Tibial nerve (tissue), 4 donors: ENCODE measurements at places on chromosomes 16 and 17. TPM values are rescaled to one million over a fixed set of nuclear protein-coding genes. Genes with fewer than 3 reads are reported as not detected.

DNA sequence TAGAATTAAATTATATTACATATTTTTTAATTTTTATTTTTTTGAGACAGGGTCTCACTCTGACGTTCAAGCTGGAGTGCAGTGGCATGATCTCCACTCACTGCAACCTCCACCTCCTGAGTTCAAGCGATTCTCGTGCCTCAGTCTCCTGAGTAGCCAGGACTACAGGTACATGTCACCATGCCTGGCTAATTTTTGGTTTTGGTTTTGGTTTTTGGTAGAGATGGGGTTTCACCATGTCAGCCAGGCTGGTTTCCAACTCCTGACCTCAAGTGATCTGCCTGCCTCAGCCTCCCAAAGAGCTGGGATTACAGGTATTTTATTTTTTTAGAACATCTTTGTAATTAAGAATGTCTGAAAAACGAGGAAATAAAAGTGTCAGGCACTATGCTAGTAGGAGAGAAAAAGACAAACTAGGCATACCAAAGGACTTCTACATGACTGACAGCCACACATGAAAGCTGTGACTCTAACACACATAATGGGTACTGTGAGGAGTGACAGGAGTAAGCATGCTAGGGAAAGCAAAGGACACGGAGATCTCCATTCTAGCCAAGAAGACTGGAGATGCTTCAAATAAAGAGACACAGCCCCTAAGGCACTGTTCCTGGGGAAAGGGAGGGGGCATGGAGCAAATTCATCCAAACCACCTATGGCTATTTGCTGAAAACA lies 7.3 kb downstream of the GNA13 start:
- no peak for DNase-seq

DNA sequence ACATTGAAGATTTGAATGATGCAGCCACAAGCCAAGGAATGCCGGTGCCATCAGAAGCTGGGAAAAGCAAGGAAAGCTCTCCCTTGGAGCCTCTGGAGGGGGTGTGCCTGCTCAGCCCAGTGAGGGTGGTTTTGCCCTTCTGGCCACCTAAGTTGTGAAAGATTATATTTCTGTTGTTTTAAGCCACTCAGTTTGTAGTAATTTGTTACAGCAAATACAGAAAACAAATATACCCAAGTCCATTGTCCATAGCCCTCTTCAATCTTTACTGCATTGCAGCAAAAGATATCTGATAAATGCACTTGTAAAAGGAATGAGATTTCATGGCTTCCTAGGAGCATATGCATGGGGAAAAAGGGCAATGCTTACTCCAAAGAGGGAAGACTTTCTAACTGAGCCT lies 447.9 kb downstream of the HAPSTR1 start:
- DNase-seq: no peak

DNA sequence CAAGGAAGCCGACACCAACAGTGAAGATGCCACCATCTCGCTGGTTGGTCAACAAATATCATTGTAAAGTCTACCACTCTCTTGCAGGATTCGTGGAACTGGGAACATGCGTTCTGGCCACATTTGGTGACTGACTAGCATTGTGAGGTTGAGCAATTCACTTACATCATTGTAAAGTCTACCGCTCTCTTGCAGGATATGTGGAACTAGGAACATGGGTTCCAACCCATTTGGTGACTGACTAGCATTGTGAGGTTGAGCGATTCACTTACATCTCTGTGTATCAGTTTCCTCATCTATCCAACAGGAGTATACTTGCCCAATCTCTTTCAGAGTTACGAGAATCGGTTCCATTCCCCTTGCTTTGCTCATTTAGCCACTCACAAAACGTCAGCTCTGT lies 42.6 kb upstream of the RPH3AL start:
- DNase-seq: no peak

- no peak for DNase-seq
Measured at GRCh38 chr16:29806099-29806579, at the start of gene MAZ. TSS of gene MAZ (plus strand) at chr16:29806529. CDS start at chr16:29806702, 173 bp downstream.

DNA sequence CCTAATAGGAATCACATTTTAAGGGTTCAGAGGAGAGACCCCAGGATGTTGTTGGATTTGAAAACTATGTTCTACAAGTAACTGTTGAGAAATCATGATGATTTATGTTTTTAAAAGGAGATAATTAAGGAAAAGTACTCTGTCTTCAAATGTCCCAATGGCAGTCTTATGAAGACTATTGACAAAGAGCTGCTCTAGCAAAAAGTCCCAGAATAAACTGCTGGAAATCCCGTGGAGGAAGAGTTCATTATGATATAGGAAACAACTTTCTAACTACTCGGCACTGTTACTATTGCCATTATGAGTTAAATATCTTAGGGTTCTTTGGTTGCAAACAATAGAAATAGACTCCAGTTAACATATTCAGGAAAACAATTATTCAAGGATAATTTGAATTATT lies 65.6 kb upstream of the GAS7 start:
- DNase-seq: no peak

DNA sequence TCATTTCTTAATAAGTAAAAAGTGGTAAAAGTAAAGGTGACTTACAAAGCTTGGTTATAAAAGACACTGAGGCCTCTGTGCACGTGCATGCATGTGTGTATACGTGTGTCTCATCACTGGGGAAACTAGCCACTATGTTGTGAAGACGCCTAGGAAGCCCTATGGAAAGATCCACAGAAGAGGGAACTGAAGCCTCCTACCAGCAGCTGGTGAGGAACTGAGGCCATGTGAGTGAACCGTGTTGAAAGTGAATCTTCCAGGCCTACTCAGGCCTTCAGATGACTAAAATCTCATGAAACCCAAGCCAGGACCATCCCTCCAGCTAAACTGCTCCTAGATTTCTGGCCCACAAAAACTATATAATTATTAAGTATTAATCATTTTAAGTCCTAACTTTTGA lies 23.7 kb downstream of the PHLPP2 start:
- no peak for DNase-seq

GRCh38 chr17:58233543-58233942 lies 4.8 kb upstream of the LPO start:
- no peak for DNase-seq

- no peak for DNase-seq
Measured at GRCh38 chr17:29449865-29450671, 59.9 kb downstream of the TAOK1 start.

GRCh38 chr16:28524681-28525171 lies 14.0 kb downstream of the NUPR1 start:
- DNase-seq: no peak

- DNase-seq: peak; percentile 40
Measured at GRCh38 chr17:45640141-45640850, 143.8 kb upstream of the CRHR1 start.

GRCh38 chr16:67878846-67879245 lies 5.8 kb upstream of the NRN1L start:
- no peak for DNase-seq

GRCh38 chr17:14918540-14918939 lies 346.6 kb downstream of the PMP22 start:
- no peak for DNase-seq

DNA sequence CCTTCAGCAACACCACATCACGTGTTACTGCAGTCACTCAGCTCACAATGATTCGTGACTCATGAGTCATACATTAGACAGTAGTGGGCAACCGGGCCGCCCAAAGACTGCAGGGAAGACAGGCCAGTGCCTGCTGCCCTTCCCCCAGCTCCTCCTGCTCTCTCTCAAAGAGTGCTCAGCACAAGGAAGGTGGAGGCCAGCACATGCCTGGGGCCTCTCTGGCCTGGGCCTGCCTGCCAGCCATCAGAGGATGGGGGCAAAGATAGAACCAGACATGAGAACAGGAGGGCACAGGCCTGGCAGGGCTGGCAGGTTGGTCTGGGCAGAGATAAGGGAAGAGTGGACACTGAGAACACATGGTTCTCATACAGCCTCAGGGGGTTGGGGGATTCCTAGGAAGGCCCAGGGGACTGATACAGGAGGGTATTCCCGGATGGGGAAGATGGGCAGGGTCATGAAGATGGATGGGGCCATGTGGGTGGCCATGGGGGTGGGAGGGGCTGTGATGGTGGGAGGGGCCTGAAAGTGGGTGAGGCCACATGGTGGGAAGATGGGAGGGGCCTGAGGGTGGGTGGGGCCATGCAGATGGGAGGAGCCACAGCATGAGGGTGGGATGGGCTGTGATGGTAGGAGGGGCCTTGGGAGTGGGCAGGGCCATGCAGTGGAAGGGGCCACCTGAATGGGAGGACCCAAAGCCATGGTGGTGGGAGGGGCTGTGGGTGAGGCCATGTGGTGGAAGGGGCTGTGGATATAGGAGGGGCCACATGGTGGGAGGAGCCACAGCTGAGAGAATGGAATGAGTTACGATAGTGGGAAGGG lies 29.0 kb downstream of the KATNB1 start:
- no peak for DNase-seq

GRCh38 chr16:49539758-49540157 lies 166.2 kb downstream of the C16orf78 start:
- DNase-seq: no peak

DNA sequence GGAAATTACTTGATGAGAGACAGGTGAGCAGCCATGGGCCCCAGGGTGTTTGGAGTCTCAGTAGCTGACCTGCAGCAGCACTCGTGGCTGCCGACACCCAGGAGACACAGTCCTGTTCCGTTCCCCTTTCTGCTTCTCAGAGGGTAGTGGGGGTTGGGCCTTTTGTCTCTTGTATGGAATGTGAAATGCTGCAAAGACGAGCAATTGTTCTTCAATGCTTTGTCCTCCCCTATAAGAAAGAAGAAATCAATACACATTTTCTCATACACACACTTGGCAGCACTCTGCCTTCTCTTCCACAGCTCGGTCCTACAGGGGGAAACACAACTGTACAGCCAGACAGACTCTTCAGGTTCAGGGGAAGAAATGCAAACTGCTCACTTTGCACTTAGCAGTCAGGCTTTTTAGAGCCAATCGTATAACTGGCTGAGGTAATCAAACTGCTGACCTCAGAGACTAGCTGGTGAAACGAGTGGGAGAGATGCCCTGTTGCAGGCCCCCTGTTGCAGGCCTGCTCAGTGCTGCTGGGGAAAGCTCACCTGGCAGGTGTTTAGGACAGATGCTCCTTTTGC lies 96.7 kb downstream of the AATF start:
- DNase-seq: no peak

GRCh38 chr17:1362964-1363363 lies 37.1 kb downstream of the YWHAE start:
- DNase-seq: peak; percentile 30

DNA sequence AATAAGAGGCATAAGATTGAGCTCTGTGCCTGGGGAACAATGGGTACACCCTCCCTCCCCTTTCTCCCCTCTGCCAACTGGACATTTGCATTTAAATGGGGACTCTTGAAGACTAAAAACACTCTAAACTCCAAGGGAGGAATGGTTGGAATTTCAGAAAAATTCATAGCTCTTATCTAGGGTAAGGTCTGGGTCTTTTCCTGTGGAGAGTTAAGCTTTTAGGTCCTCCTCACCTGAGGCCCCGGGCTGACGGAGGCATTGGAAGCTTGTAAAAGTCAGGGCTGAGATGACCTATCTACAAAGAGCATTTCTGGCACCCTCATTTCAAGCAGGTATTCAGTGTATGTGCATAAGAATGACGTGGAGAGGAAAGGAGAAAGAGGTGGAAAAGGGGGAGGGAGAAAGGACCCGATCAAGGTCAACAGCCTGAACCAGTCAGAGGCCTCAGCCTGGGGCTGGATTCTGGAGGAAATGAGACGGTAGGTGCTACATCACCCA lies 78.0 kb downstream of the RAP1GAP2 start:
- DNase-seq: no peak

The PRAC1 gene
- not detected for total RNA-seq

The KATNIP gene
- total RNA-seq: 21.8 TPM

The C1QTNF1 gene
- total RNA-seq: 90.6 TPM

The GINS2 gene
- total RNA-seq: not detected

The AGRP gene
- not detected for total RNA-seq
